GM13976 (cell line): ENCODE measurements at places on chromosomes 6 and 20.

GRCh38 chr6:45272626-45273025 is 55.5 kb upstream of the RUNX2 start:
- DNase-seq: no peak

GRCh38 chr6:66568271-66568670 is 861.2 kb upstream of the EYS start:
- no peak for DNase-seq

DNA sequence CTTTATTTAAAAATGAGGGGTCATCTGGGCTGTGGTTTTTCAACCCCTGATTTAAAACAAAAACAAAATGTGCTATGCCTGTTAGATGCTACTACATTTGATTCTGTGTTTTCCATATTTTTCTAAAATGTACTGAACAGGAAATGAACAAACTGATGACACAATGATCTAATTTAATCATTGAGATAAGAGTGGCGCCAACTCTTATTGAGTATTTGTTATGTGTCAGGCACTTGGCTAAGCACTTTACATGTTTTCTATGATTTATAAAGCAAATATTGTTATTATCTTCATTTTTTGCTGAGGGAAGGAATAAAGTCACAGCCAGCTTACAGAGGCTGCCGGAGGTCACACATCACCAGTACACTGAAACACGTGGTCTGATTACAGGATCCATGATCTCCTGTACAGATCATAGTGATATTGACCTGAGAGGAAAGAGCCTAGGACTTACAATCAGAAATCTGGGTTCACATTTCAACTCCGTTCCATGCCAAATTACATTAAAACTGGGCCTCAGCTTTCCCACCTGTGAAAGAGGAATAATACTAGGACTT is 166.7 kb downstream of the ESR1 start:
- no peak for DNase-seq

DNA sequence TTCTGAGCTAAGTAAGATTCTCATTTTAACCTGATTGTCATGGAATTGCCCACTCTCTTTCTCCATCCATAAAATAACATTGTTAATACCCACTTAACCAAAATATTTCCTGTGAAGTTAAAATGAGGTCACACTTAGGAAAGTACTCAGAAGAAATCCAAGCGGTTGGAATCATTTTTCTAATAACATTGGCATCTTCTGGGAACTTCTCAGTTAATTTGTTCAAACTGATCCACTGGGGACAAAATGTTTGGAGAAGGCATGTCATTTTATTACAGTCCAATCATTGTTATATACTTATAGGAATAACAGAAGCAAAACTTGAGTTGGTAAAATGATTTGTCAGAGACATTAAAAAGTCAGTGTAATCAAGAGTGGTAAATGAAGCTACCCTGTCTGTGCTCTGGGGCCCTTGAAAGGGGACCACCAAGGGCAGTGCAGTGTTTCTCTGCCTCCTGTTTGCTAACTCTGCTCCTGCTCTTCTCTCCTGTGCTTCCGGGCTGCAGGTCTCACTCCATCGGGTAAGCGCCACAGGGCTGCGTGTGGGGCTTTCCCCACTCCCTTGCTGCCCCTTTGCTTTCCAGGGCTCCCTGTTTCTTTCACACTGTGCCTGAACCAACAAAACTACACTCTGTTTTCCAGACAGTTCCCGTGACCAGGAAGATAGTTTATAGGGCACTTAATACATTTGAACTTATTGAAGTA is 50.1 kb downstream of the HDDC2 start:
- DNase-seq: no peak

DNA sequence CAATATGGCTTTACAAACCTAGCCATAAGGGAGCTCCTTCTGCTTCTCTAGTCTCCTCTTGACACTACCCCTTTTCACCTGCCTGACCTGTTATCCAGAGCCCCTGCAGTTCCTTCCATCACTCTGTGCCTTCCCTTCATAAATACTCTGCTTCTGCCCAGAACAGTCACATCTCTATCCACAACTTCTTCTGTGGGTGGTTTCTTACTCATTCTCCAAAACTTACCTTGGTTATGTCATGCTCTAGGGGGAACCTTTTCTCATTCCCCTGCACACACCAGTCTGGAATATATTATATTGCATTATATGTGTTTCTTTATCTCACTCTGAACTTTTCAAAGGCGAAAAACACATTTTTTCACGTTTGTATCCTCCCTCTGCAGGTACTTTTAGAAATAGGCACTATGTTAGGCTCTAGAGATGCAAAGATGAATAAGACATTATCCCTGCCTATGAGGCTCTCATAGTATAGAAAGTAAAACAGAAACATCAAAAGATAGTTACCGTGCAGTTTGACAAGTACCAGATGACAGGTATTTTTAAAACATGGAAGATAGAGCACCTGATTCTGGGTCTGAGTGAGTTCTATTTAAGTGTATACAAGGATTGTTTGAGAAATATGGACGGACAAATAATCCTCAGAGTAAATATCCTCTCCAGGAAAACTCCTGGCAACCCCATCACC is 51.5 kb downstream of the AIG1 start:
- DNase-seq: no peak

GRCh38 chr6:82072121-82072521 is 175.4 kb downstream of the IBTK start:
- DNase-seq: no peak

DNA sequence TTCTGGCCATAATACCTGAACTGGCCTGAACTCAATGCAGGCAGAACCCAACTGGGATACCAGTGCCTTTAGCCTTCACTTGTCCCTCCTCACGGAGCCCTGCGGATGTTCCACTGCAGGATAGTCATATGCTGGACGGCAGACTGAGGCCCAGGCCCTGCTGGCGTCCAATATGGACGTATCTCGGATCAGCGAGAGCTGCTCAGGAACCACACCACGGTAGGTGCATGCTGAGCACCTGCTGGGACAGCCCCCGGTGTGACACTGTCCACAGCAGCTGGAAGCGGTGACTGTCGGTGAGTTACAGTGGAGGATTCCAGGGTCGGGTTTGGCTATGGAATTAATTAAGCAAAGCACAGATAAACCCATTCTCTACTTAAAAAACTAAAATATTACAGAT is 48.7 kb downstream of the PSMG4 start:
- no peak for DNase-seq

- DNase-seq: no peak
Observed at GRCh38 chr6:110421749-110422443, 6.5 kb upstream of the DDO start.

- peak; percentile 28 for DNase-seq
Observed at GRCh38 chr6:44833248-44833647, 445.7 kb downstream of the CDC5L start.

DNA sequence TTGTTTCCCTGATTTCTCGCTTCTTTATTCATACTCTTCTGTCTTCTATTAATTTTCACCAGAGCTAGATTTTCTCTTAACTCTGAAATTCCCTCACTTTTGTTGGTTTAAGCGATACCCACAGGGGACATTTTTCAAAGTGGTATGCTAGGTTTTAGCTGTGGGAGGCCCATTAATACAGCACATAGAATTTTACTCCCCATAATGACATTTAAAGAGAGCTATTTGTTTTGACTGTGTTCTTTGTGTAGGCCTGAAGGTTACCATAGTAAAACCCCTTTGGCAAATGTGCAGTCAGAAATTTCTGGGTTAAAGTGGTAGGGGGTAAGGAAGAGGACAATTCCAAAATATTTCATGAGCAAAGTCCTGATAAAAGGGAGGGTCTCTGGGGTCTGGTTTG is 721.1 kb upstream of the CITED2 start:
- DNase-seq: no peak

- peak; percentile 44 for DNase-seq
Observed at GRCh38 chr20:50724851-50725723, 6.3 kb upstream of the PARD6B start.
